ENCODE measurements at places on chromosomes 13 and 19.

DNA sequence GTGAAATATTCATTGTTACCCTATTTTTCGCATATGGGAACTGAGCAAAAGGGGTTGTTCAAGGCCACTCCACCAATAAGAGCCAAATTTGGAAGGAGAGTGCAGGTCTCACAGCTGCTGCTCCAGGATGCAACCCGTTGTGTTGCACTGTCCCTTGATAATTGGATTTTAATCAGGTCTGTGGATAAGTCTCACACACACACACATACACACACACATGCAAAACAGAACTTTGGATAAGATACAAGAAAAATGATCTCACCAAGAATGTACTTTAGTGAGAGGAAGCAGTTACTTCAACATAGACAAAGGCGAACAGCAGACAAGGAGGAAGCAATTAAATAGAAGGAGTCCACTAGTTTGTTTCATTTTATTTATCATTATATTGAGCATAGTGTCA, 127.3 kb upstream of the EDNRB start:
- peak; percentile 52 for DNase-seq

DNA sequence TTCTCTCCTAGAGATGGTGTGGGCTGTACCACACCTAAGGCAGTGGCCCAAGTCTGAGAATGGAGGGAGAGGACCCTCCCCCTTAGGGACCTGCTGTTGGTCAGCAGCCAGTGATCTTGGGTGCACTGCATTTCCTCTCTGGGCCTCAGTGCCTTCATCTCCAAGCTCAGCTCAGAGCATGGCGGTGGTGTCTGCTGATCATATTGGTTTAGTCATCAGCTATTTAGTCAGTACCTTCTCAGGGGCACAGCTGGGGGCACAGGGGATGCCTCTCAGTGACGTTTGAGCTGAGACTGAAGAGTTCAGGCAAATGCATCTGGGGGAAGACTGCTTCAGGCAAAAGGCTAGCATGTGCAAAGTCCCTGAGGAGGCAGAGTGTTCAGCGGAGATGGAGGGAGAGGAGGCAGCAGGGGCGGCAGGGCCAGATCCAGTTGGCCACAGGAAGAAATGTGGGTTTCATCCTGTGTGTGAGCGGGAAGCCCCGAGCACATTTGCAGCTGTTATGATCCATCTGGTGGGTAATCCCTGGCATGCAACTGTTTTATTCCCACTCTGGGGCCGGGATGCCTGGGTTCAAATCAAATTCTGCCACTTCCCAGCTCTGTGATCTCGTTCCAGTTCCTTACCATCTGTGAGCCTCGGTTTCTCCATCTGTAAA, 15.7 kb upstream of the PGLS start:
- peak; percentile 58 for DNase-seq

DNA sequence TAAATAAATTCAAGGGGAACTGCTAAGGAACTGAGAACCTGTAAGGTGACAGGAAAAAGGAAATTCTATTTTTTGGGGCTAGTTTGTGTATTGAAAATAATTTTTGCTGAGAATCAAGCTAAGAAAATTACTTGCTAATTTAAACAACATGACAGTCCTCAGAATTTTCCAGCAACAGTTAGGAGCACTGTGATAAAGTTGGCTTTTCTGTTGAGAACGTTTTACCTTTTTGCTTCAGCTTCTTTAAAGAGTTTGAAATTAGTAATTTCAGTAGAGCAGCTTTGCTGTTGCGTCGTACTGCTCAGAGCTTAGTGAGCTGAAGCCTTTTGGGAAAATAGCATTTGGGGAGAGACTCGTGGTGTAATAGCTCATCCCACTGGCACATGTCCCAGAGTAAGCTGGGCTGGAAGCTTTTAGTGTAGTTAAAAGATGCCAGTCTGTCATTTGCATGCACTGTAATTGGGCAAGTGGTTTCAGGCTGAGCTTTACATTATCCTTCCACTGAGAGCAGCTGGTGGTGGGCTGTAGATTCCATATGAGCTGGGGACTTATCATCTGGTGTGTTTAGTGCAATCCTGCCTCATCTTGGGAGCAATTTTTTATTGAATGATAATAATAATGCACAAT, 69.8 kb downstream of the LRCH1 start:
- DNase-seq = peak; percentile 93

DNA sequence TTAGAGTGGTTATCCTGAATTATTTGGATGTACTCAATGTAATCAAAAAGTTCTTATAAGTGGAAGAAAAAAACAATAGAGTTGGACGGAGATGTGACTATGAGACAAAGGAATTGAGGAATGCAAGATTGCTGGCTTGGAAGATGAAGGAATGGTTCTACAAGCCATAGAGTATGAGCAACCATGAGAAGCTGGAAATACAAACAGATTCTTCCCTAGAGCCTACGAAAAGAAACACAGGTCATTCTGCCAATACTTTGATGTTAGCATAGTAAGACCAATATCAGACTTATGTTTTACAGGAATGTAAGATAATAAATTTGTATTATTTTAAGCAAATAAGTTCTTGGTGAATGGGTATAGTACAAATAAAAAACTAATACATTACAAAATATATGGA, 249.2 kb downstream of the DIAPH3 start:
- no peak for DNase-seq

- DNase-seq = no peak
Observed at GRCh38 chr19:18310118-18310909, 12.6 kb downstream of the LSM4 start.

GRCh38 chr19:42928896-42929295, 8.1 kb downstream of the PSG7 start:
- no peak for DNase-seq

DNA sequence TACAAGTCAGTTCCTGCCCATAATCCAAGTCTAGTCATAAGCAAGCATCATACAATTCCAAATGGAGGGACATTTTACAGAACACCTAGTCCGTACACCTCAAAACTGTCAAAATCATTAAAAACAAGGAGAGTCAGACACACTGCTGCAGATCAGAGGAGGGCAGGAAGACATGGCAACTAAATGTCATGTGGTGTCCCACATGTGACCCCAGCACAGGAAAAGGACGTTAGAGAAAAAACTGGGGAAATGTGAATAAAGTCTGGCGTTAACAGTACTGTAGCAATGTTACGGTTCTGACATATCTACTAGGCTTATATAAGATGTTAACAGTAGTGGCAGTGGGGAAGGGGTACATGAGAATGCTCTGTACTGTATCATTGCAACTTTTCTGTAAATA, 2.3 kb downstream of the ZSCAN5A start:
- no peak for DNase-seq

DNA sequence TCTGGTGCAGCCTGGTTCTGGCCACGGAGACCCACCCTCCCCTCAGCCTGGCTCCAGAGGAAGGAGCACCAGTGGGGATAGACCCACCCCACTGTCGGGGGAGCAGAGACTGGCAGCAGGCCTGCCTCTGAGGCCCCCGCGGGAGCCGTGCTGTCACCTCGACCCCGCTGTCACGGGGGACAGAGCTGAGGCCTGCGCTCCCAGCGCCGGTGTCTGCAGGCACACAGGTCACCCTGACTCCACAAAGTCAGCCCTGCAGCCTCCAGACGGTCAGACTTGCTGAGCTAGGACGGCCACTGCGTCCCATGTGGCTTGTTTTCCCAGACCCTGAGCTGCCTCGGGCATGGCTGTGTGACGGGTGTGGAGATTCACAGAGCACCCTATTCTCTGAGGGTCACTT, 32.3 kb downstream of the GNG7 start:
- DNase-seq = no peak

DNA sequence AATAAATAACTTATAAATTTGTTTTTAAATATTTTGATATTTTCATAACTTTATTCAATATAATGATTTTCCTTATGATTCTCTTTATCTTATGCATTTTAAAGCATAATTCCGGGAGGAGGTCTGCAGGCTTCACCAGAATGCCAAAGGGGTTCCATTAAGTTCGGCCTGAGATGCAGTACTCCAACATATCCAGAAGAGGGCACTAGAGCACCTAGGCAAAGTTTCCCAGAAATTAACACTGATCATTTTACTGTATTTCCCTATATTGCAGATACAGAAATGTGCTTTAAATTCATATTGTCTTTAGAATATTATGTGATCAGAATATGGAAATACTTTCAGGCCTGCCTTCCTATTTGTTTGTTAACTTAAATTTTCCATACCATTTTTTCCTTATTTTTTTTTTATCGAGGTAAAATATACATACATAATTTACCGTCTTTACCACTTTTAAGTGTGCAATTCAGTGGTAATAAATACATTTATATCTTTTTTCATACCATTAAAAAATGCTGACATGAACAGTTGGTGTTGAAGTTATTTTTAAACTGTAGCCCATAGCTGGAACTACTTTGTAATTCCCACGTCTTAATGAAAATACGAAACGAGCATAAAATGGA, 58.9 kb upstream of the TM9SF2 start:
- peak; percentile 69 for DNase-seq

- DNase-seq = no peak
Observed at GRCh38 chr13:89903115-89903514, 1444.4 kb upstream of the MIR17HG start.

DNA sequence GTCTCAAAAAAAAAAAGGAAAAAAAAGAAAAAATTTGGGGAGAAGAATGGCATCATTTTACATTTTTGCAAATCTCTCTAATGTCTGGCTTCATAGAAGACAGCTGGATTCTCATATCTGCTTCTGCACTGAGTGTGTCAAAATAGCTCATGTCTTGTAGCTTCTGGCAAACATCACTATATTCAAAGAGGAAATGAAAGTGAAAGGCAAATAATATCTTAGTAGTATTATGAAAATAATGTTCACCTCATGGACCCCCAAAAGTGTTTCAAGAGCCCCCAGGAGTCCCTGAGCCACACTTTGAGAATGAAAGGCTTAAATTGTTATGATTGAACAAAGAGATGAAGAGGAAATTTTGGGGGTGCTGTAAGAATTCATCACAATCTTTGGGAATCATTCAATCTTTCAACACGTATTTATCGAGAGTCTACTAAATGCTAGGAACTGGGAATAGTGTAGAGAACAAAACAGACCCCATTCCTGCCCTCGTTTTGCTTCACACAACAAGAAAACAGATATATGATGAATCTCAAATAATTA, 1.2 kb upstream of the SLC6A16 start:
- no peak for DNase-seq

GRCh38 chr19:43465468-43466120, at the start of gene LYPD3:
LYPD3 (minus strand) TSS chr19:43465608; CDS start chr19:43465571, 37 bp downstream.
- peak; percentile 57 for DNase-seq

- DNase-seq = no peak
Observed at GRCh38 chr19:19207637-19208572, 3.9 kb upstream of the NCAN start.

GRCh38 chr19:34336781-34337271, 28.2 kb upstream of the GPI start:
- DNase-seq = peak; percentile 65

DNA sequence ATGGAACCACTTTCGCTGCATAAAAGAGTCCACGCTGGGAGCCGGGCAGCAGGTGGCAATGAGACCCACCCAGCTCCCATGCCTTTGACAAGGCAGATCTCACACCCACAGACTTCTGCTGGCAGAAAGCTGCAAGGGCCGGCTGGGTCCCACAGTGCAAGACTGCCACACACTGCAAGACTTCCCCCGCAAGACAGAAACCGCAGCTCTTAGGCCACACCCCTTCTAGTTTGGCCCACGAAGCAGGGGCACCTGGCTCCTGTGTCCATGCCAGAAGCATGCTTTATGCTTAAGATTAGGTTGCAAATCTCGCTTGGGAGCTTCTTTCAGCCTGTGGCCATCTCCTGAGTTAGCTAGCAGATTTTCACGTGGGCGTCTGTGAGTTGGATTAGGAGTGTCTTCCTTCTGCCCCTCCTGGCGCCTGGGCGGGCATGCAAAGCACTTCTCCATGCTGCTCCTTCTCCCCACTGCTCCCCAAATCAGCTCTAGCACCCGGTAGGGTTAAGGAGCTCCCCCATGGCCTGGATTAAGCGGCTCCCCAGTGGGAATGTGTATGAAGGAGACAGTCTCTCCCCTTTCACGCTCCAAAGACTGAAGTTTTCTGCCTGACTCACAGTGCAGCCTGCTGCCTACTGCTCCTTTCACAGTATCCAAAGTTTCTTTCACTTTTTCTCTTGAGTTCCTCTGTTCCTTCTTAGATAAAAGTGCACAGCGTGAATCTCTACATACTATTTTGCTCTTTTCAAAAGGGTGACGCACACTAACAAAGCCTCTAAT, 17.7 kb downstream of the GPC6 start:
- peak; percentile 43 for DNase-seq

DNA sequence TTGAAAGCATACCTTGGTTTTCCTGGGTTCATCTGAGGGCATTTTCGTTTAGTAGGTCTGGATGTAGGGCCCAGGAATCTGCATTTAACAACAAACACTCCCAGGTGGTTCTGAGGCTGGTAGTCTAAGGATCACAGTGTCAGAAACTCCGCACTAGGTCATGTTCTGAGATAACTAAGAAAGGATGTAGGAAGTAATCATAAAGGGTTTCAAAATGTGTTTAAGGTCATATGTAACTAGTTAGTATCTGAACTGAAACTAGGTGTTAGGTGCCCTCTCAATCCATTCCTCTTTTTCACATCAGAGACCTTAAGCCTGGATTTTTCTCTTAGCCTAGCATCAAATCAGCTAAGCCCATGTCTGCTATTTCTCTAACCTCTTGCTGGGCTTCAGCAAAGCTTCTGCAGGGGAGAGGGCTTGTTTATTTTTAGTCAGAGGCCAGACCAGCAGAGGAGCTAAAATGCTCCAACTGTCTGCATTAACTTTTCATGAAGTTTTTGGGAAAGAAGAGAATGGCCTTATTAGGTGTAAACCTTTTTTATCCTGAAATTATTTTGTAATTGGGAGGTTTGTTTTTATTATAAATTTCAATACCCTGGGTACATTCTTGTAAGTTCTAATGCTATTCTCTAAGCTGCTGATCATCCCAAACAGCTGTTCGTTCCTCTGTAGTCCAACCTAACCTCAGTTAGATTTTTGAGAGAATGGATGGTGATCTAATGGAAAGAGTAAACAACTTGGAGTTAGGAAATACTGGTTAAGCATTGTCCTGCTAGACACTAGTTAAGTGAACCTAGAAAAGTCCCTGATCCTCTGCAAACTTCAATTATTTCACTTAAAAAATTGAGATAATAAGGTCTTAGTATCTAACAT, 262.8 kb upstream of the RFC3 start:
- DNase-seq = peak; percentile 26

GRCh38 chr13:67520886-67521285, 290.8 kb upstream of the PCDH9 start:
- no peak for DNase-seq

- no peak for DNase-seq
Observed at GRCh38 chr13:21243045-21243897, 66.8 kb downstream of the MRPL57 start.

DNA sequence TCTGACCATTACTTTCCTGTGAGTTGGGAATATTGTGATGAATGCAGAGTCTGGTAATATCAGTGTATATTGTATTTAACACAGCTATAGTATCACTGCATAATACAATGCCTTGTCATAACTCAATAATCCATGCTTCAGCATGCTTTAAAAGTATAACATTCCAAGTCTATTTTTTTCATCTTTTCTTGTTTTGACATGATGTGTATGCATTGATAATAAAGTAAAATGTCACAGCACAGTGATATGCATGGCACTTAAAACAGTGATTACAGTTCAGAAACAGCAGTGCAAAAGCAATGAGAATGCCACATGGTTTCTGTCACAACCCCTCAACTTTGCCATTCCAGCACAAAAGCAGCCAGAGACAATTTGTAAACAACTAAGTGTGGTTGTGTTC, 17.8 kb downstream of the KATNAL1 start:
- DNase-seq = no peak

- no peak for DNase-seq
Observed at GRCh38 chr19:46903458-46903857, 42.7 kb downstream of the ARHGAP35 start.
